G401 (cell line): ENCODE measurements at places on chromosomes 16 and 17. TPM values are rescaled to one million over a fixed set of nuclear protein-coding genes. Genes with fewer than 3 reads are reported as not detected.

KRT40 gene
- total RNA-seq, result not detected in 2 replicates

HID1 gene
- total RNA-seq, result 2.1 and 4.7 TPM in 2 replicates

CCL5 gene
- total RNA-seq, result not detected in 2 replicates

GRCh38 chr16:85663891-85664321, 24.8 kb downstream of the GINS2 start:
- DNase-seq, result peak; percentile 81

DNA sequence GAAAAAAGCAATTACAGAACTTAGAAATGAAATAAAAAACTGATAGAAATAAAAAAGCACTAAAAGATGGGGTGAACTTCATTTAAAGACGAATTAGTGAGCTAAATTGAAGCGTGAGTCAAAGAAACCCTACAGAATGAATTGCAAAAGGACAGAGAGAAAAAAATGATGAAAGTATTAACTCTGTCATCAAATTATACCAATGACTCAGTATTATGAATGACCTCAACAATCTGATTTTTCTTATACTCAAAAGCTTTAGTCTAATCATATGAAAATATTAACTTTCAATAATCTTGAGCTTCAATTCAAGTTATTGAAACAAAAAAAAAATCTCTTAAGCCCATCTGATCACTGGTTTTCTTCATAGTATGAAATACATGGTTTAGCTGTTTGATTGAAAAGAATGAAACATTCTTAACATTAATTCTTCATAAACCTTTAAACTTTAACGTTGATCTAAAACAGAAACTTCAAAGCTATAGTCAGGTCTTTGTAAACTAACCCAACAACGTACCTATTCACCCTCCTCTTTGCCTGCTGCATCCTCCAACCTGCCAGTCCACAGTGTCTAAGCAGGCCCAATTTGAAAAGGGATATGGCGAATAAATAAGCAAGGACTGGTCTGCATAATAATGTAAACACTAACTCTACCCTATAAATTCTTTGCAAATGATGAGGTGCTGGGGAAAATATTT, 6.6 kb downstream of the ABCA5 start:
- DNase-seq, result no peak

- no peak for DNase-seq
Measured at GRCh38 chr16:60914334-60914733, 1121.9 kb downstream of the CDH8 start.

HNF1B gene
- total RNA-seq, result not detected in 2 replicates

DNA sequence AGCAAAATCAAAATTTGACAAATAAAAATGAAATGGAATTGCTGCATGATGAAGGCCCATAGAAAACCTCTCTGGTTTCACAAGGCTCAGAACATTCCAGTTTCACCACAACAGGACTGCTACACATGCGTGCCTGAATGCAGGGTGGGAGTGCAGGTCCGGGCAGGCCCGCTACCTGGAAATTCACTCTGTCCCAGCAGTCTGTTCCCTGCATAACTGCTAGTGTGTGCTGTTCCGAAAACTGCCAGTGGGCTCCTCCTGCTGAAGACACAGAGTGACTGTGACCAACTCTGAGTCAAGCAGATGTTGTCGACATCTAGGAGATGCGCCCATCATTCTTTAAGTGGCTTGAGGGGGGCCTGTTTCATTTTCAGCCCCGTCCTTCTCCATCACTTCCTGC, 284.8 kb upstream of the MAF start:
- DNase-seq, result no peak

C1QL1 gene
- total RNA-seq, result 68.2 and 84.1 TPM in 2 replicates

NKD1 gene
- total RNA-seq, result not detected in 2 replicates

CTRB1 gene
- not detected in 2 replicates for total RNA-seq

C16orf92 gene
- not detected in 2 replicates for total RNA-seq

DNA sequence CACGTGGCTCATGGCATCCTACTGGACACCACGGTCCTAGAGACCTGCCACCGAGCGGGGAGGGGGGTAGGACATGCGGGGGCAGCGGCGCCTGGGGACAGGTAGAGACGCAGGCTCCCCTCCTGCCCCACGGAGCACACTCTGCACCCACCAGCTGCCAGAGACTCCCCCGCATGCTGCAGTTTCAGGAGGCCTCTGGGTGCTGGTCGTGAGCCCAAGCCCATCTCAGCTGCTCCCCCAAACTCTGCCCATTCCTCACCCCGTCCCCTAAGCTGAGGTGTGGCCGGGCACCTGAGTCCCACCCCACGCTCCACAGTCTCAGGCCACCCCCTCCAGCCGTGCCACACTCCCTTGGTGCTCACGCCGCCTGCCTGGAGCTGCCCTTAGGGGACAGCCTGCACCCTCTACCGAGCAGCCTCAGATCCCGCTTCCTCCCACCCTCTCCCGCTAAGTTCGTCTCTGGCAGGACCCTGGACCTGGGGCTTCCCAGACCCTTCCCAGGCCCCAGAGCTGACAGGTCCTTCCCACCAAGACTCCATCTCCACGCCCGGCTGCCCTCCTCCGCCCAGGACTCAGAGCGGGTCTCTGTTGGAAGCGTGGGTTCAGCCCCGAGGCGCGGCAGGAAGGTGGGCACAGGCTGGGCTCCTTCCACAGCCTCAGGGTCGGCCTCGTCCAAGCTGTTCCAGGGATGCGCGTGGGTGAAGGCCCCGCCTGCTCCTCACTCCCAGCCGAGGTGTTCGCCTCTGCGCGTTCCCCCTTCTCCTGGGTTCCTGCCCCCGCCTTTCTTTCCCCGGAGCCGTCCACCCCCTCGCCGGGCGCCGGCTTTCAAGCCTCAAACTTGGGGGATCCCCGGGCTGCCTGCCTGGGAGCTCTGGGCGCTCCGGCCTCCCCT, 1.3 kb downstream of the RAB40B start:
- no peak for DNase-seq

GRCh38 chr16:2023092-2024031, 3.3 kb upstream of the NHERF2 start:
- DNase-seq, result peak; percentile 89

GRCh38 chr16:67872131-67872630, 671 bp upstream of the EDC4 start:
- DNase-seq, result no peak

CD68 gene
- total RNA-seq, result 119 and 129 TPM in 2 replicates

DPEP1 gene
- total RNA-seq, result 0.55 TPM in 1 of 2 replicates, not detected in the other

DNA sequence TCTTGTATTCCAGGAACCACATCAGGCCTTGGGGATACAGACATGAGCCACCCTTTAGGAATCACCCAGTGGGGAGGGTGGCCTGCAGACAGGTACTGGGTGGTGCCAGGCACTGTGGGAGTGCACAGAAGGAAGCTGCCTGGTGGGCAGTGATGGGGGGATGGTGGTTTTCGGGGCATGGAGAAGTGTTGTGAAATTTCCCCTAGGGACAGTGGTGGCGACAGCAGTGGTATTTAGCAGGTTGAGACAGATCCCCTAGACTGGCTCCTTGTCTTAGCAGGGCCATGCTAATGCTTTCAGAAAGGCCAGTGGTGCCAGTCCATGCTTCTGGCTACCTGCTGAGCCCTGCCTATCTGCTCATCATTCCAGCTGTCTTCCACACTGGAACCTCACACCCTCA, 129.6 kb downstream of the SPACA3 start:
- DNase-seq, result no peak

DNA sequence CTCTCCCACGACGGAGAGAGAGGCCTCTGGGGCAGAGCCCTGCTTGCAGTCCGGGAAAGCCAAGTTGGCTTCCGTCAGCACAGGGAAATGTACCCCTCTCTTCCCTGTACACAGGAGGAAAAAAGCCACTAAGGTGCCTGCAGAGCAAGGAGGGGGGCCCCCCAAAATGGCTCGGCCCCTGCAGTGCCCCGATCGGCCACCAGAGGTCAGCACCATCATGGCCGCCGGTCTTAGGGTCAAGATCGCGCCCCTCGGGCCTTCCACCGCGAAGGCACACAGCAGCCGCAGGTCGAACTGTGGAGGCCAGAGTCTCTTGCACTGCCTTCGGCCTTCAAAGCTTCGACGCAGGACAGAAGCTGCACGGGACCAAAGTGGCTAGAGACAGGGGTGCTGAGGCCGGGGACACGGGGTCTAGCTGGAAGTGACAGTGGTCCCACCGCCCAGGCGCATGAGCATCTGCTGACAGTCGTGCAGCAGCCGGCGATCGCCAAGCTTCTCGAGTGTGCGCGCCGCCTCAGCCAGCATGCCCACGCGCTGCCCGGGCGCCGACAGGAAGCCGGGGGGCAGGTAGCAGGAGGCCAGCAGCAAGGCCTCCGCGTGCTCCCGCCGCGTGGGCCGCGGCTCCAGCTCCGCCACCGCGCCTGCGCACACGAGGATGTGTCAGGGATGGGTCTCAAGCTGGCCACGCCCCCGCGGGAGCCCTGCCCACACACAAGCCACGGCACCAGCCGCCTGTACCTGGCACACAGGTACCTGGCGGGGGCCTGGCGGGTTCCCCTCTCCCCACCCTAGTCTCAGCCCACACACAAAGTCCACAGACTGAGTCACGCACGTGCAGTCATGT, 24.4 kb downstream of the SREBF1 start:
- DNase-seq, result peak; percentile 74

DNA sequence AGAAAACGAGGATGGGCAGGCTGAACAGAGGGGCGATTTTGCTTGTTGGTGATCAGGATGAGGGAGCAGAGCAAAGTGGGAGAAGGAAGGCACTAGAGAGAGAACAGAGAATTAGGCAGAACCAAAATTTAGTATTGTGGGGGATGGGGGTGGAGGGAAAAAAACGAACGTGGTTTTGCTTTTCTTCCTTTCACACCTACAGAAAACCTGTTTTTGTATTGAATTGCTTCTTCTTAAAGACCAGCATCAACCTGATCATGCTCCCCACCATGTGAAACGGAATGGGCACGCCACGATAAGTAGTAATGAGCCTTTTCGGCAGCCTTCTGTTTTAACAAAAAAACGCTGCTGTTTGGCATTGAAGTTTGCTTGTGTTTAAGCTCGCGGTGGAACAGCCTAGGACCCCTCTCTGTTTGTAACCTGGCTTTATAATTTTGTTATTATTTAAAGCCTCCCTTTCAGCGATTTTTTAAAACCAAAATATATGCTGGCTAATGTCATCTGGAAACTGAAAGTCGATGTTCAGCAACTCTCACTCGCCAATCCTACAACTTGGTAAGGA, 36.8 kb downstream of the ERCC4 start:
- DNase-seq, result no peak

GRCh38 chr17:50129728-50130558, at the start of gene SAMD14:
TSS of gene SAMD14 (minus strand) at chr17:50130160. CDS start at chr17:50124959, 5,201 bp downstream.
- peak; percentile 87 for DNase-seq

DNA sequence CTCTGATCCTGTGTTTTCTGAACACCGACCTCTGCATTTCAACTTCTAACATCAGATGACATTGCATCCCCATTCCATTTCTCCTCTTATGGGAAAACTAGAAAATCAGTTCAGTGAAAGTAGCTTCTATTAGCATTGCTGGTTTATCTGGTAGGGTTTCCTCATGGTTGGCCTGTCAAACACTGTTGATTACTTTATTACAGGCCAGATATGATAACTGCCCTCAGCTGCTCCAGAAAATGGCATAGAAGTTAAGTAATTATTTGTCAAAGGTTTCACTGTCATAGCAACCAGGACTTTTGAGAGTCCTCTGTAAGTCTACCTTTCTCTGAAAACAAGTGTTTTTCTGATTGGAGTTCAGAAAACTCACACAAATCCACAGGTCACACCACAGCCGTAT, 3.0 kb downstream of the GFOD2 start:
- DNase-seq, result no peak

- DNase-seq, result no peak
Measured at GRCh38 chr17:65301184-65301583, 164.0 kb downstream of the RGS9 start.

DNA sequence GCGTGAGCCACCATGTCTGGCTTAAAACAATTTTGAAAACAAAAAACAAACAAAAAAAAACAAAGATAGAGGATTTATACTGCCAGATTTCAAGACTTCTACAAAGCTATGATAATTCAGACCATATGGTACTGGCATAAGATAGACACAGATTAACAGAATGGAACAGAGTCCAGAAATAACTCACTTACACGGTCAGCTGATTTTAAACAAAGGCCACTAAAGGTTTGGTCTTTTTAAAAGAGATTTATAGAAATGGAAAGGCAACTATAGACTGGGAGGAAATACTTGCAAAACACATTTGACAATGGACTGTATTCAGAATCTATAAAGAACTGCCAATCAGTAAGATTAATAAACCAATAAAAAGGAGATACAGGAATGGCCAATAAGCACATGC, 48.6 kb upstream of the MNT start:
- peak; percentile 86 for DNase-seq

DNA sequence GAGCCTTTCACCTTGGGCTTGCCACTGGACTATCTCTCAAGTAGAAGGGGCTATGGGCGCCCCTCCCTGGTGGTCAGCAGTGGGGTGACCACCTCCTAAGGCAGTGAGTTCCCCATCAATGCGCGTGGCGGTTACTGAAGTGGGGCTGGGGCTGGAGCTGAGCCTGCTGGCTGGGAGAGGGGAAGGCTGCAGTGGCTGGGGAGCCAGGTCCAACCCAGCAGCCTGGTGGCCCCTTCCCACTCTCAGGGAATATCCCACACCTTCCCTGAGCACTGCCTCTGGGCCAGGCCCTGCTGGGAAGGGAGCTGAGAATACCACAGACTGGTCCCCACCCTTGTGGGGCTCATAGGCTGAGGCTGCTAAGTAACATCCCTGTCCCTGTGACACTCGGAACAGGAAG, 19.8 kb upstream of the MPRIP start:
- no peak for DNase-seq

CLEC3A gene
- not detected in 2 replicates for total RNA-seq

ALDH3A1 gene
- total RNA-seq, result not detected in 2 replicates

DNA sequence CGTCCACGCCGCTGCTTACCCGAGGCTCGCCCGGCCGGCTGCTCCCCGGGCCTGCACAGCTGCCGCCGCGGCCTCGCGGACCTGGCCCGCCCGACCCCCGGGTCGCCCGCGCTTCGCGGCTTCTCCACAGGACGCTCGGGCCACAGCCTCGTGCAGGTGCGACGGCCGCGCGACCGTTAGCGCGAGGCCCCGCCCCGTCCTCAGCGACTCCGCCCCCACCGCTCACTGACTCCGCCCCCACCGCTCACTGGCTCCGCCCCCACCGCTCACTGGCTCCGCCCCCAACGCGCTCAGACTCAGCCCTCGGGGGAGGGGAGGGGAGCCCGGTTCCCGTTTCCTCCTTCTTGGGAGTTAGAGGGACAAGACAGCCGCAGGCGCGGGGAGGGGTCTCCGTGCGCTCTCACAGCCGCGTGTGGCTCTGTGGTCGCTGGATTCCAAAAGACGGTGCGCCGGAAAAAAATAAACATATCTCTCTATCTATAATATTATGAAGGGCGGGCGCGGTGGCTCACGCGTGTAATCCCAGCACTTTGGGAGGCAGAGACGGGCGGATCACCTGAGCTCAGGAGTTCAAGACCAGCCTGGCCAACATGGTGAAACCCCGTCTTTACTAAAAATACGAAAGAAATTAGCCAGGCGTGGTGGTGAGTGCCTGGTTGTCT, at the start of gene MEIOB:
Gene MEIOB (minus strand): TSS at position 191 of the 662 bp plus-strand sequence. CDS start 3,989 bp downstream, outside the sequence.
- peak; percentile 8 for DNase-seq

GNG13 gene
- 0.17 TPM in 1 of 2 replicates, not detected in the other for total RNA-seq
